ENCODE measurements at places on chromosomes 2 and 18.

DNA sequence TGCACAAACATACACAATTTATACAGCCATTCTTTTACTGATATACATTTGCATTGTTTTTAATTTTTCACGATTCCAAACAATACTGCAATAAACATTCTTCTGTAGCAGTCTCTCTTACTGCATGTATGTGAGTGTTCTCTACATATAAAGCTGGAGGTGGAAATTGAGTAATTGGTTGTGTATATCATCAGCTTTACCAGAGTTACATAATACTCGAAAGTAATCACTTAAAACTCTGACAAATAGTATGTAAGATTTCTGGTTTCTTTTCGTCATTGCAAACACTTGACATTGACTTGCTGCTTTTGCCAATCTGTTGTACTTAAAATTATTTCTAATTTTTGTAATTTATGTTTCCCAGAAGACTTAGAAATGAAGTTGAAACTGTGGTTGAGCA lies 110.2 kb downstream of the TDRD15 start:
- DNase-seq, result no peak

DNA sequence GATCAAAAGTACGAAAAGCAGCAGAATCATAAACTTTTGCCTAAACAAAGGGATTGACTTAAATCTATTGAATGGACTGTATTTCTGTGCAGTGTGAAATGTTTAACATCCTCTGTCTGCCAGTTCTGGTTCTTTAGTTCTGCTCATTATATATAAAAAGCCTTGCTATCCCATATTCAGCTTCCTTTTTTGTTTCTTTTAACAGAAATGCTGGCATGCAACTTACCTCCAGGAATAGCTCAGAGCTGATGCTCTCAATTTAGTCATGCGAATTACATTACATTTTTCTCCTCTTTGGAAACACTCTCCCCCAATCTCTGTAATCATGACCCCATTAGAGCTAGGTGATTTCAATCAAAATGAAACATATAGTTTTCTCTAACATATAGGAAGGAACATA lies 73.6 kb downstream of the SPHKAP start:
- no peak for DNase-seq

GRCh38 chr2:198471291-198471690 lies 666.9 kb downstream of the PLCL1 start:
- no peak for DNase-seq

GRCh38 chr2:156343940-156344301 lies 11.4 kb upstream of the NR4A2 start:
- DNase-seq, result no peak

DNA sequence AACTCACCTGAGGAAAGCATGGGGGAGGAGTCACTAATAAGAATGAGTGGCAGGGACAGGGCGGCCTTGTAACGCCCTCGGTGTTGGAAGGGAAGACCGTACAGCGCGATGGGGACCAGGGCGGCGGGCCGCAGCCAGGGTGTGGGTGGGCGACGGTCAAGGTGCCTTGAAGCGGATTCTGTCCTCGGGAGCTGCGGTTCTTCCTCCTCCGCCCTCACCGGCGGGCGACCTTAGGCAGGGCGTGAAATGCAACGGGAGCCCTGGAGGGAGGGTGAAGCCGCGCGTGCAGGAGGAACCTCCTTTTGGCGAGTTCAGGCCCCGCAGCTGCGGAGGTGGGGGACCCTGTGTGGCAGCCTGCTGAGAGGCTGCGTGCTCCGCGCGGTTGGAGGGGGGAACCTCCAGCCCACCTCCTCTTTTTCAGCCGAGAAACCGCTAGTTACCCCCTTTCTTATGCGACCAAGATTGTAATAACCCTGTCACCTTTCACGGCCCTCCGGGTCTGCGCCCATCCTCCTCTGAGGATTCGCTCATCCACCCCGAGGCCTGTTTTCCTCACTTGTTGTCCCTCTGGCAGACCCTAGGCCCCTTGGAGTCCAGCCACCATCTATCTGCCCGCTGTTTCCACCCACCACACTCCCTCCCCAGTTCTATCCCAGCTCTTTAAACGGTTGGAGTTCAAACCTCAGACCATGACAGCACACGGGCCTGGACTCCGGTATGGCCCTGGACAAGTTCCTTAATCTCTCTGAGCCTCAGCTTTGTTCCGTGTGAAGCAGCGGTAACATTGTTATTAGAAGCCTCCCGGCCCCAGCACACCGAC lies 823 bp upstream of the RNU2-63P start:
- DNase-seq, result no peak

- no peak for DNase-seq
Observed at GRCh38 chr2:196131384-196131937, 39.9 kb downstream of the STK17B start.

DNA sequence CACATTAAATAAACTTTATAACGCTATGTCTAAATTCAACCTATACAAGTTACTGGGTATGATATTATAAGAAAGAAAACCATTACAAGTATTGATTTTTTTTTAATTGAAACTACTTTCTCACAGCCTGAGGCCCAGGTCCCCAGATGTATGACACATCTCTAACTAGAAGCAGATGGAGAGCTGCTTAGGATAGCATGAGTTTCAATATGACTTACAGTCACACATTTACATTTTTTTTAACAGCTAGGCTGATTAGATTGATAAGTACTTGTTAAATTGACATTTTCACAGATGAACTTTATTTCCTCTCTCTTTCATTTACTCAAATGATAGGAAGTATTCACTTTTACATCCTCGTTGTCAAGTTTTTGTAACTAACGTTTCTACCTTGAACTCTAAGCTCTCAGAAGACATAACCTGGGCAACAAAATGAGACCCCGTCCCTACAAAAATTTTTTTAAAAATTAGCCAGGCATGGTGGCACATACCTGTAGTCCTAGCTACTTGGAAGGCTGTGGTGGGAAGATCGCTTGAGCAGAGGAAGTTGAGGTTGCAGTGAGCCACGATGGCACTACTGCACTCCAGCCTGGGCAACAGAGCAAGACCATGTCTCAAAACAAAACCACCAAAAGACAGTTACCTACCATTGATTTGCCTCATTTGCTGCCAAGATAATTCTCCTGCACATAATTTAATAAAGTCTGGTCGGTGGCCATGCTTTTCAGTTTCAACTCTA lies 52.4 kb downstream of the STK39 start:
- no peak for DNase-seq

- no peak for DNase-seq
Observed at GRCh38 chr2:39435234-39435633, 1.9 kb downstream of the MAP4K3 start.

DNA sequence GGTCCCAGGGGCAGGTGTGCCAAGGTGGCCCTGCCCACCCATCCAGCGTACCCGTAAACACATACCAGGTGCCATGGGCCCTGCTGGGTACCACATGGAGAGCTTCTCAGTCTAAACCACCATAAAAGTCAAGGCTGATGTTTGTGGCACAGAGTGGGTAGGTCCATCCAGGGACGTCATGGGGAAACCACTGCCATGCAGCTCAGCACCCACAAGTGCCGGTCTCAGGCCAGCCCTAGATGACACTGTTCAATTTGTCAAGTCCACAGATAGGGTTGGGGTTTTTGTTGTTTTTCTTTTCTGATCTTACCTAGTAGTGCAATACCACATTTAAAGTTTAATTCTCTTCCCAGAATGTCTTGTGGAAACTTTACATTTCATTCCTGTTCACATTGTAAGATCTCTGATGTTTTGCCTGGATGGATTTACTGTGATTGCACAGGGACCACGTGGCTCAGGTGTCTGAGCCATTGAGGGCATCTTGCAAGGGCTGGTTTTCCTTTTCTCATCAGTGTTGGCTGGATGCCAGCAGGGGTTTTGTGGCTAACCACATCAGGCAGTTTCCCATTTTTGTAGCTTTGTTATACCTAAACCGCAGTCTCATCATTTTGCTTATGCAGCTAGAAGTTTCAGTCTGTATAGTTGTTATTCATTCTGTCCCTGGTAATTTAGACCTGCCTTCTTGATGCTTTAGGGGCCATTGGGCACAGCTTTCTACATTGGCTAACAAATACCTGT lies 64.7 kb downstream of the STK25 start:
- DNase-seq, result peak; percentile 81

DNA sequence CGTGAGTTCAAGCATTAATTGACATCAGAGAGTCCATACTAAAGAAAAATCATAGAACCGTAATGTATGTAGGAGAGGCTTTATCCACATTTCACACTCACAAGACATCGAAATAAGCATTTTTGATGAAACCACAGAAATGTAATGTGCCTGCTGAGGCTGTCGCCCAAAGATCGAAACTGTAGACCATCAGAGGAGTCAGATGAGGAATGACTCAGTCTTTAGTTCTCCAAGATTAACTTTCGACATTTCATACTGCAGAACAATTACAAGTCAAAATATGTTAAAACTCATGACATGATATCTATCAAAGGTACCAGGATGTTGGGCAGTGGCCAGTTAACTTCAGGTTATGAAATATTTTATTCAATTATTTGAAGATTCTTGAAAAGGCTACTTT lies 79.6 kb downstream of the RAB31 start:
- no peak for DNase-seq

DNA sequence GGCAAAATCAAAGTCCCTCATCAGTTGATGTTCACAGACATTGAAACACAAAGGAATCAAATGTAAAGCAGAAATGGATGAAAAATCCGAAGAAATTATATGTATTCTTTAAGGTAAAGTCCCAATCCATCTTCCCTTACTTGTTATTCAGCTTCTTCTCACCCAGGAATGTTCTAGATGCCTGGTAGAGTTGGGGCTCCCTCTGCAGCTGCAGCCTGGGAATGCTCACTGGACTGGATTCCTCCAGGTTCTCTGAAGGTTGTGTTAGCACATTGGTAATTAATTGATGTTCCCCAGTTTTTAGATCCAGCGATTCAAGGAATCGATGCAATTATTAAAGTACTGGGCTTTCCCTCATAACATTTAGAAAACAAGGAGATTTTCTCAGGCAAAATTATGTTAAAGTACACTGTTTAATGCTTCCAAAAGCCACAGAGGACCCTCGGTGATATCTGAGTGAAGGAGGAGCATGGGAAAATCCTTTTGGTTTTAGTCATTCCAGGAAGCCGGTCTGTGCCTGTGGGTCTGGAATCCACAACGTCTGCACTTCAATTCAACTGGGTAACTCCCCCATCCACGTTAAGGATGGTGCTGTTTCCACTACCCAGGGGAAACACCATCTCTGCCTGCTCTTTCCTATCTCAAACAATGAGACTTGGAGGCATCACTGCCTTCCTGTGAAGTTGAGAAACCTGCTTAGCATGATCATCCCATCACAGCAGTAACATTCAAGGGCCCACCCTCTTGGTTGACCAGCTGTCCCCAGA lies 22.0 kb downstream of the NTSR2 start:
- no peak for DNase-seq

GRCh38 chr2:63041592-63041991 lies 9.0 kb upstream of the OTX1 start:
- DNase-seq, result no peak

DNA sequence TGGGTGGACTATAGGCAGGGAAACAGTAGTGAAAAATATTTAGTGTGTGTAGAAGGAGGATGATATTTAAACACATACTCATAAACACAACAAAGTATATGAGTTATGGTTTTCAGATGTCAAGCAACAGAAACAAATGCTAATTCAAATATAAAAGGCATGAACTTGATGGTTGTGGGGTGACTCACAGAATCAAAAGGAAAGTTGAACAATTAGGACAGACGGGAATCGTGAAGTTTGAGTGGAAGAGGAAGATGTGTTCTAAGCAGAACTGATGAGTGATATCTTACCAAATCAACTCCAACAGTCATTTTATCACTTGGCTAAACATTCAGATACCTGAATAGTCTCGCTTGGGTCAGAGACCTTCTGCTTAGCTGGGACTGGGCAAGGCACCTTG lies 53.6 kb upstream of the ITGA6 start:
- DNase-seq, result no peak

DNA sequence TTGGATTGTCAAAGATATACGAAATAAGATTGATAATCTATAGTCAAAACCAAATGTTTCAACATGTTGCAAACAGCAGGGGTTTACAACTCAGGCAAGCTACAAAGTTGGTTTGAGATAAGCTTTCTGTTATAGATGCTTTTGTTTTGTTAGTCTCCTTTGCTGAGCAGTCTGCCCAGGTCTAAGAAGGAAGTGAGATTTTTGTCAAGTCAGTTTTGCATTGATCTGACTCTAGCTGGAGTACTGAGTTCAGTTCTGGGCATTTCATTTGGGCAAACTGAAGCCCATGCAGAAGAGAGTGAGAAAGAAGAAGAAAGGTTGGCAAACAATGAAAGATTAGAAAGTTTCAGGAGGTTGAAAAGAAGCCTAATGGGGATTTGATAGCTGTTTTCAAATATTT lies 983.0 kb upstream of the SLC39A10 start:
- DNase-seq, result no peak
